ENCODE measurements at places on chromosomes 5 and 9.

- DNase-seq, result no peak
These were observed 98.9 kb downstream of the CEMIP2 start for GRCh38 chr9:71669284-71669995.

- no peak for DNase-seq
These were observed 1.2 kb upstream of the PURA start for GRCh38 chr5:140112685-140113179.

- DNase-seq, result no peak
These were observed 2.0 kb downstream of the OR2V2 start for GRCh38 chr5:181149355-181149754.

GRCh38 chr5:1519631-1520210 lies 4.0 kb downstream of the LPCAT1 start:
- no peak for DNase-seq

- DNase-seq, result no peak
These were observed 6.2 kb downstream of the TUT7 start for GRCh38 chr9:86347991-86348390.

GRCh38 chr5:143064218-143064641 lies 294.1 kb downstream of the ARHGAP26 start:
- DNase-seq, result no peak
